Body of pancreas (tissue), 4 donors: ENCODE measurements at places on chromosomes 5 and 9. TPM values are rescaled to one million over a fixed set of nuclear protein-coding genes. Genes with fewer than 3 reads are reported as not detected.

GRCh38 chr5:5421149-5421960, 1.1 kb upstream of the ICE1 start:
- no peak for DNase-seq

PCDHGA3 gene
- 4.2 TPM for total RNA-seq

DNA sequence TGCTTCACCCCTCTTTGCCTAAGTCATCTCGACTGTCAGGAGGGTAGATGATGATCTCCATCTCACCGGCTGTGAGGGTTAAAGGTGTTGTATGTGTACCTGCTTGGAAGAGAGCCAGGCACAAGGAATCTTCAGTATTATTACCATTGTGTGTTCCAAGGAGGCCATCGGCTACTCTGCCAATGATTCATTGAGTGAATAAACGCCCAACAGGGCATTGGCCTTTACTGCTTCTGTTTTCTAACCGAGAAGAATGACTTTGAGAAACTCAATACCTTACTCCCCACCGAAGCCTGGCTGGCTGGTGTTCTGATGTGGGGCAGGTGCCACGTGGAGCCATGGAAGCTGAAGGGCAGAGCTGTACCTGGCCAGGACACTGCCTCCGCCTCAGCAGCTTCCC, 228.8 kb downstream of the SNX18 start:
- no peak for DNase-seq

DNA sequence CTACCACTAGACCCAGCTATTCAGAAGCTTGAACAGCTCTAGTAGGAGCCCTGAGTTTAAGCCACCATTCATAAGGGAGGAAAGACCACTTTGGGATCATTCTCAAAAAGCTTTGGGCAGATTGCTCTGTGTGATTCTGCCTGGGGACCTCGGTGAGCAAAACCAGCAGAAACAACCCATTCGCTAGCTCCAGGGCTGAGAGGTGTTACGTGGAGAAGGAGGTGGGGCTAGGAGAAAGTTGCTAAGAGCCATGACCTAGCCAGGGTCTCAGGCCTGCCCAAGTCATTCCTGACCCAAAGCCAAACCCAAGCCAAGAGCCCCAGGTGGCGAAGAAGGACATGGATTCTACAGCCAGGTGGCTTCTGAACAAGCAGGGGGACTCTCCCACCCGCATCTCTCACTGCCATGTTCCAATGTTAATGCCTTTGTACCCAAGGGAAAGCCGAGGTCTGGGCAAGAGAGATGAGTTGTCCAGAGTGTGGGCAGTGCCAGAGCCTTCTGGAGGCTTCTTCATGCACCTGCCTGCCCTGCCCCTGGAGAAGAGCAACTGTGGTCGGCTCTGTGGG, 4.0 kb upstream of the BARHL1 start:
- no peak for DNase-seq
